ENCODE measurements at places on chromosomes 5 and 9.
A peak's percentile ranks its signal among the peaks of the same experiment; 100 is the strongest.

DNA sequence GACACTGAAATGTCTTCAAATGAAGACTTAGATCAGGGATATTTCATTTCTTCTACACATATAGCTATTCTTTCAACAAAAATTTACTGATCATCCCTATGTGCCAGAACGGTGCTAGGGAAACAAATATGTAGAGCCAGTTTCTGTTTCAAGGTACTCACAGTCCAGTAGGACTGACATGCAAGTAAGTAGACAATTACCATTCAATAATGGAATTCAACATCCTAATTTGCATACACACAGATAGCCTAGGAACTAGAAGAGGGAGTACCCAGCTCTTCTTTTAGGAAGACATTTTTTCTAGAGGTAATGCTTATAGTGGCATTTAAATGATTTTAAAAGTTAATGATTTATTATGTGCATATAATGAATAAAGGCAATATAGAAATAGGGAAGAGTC lies 388.8 kb downstream of the ZSWIM6 start:
- no peak for DNase-seq

DNA sequence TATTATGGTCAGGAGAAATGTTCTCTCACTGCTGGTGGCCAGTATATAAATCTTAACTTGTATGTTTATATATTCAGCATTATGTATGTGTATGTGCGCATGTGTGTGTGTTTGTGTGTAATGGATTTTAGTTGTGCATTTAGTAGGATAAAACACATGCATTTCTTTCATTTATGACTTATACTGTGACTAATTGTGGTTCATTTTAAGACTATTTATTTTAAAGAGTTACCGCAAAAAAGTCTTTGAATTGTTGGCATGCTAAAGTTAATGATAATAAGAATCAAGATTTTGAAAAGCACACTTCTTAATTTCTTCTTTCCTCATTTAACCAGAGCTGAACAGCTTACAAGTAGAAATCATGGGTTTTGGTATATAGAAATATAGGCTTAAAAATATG lies 60.9 kb downstream of the RAI14 start:
- DNase-seq: no peak

DNA sequence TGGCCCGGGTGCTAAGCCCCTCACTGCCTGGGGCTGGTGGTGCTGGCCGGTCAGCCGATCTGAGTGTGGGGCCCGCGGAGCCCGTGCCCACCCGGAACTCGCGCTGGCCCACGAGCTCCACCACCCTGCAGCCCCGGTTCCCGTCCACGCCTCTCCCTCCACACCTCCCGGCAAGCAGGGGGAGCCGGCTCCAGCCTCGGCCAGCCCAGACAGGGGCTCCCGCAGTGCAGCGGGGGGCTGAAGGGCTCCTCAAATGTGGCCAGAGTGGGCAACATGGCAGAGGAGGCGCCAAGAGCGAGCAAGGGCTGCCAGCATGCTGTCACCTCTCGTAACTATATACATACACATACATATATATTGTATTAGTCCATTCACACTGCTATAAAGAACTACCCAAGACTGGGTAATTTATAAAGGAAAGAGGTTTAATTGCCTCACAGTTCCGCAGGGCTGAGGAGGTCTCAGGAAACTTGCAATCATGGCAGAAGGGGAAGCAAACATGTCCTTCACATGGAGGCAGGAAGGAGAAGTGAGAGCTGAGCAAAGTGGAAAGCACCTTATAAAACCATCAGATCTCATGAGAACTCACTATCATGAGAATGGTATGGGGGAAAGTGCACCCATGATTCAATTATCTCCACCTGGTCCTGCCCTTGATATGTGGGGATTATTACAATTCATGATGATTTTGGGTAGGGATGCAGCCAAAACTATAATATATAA lies 56.8 kb downstream of the LIX1 start:
- DNase-seq: peak; percentile 77

DNA sequence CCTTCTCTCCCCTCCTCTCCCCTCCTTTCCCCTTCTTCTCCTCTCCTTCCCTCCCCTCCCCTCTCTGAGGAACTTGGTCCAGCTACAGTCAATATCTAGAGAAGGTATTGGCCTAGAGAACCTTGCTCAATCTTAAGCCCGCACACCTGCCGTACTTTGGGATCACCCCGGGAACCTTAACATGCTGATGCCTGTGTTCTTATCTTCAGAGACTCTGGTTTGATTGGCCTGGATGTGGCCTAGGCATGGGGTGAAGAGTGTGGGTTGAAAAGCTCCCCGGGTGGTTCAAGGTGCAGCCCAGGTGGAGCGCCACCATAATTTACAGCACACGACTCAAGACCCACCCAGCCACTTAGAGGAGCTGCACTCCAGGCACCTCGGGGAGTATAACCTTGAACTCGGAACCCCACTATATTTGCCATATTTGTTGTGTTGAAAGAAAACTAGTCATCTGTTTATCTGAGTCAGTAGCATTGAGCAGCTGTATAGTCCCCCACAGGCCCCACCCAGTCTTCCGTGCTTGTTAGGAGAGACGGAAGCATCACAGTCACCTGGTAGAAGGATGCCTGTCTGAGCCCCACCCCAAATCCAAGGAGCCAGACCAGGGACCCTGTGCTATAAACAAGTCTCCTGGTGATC lies 14.4 kb upstream of the PHF19 start:
- DNase-seq: no peak

DNA sequence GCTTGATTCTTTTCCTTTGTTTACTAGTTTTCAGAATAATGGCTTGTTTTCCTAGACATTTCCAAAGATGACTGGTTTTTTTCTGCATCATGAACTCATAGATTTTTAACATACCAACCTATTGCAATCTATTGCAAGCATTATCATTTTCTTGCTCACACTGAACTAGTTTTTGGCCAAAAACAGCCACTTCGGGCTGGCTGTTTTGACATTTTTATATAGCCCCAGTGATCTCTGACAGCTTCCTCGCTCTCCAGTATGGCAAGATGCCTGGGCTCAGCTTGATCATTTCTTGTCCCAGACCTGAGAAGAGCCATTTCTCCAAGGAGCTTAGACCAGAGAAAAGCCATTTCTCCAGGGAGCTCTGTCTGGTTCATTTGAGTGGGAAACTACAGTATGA lies 94.3 kb upstream of the MAMDC2 start:
- DNase-seq: no peak

- DNase-seq: no peak
Measured at GRCh38 chr9:81266086-81266485, 423.3 kb downstream of the TLE1 start.

GRCh38 chr5:93076566-93076965 lies 504.5 kb downstream of the NR2F1-AS1 start:
- no peak for DNase-seq

DNA sequence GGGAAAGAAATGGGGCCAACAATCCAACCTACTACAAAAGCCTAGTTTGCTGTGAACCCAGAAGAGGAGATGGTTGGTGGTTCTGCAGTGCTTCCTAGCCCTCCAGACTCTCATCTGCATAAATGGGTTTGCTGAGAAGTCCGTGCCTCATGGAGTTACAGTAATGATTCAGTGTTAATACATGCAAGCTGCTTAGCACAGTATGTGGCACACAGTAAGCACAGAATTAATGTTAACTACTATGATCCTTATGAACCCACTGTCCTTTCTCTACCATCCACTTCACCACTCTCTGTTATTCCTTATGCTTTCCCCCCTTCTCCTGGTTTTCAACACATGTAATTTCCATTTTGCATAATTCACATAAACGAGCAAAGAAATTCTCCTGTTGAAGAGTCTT lies 100.0 kb downstream of the ACTBL2 start:
- no peak for DNase-seq

DNA sequence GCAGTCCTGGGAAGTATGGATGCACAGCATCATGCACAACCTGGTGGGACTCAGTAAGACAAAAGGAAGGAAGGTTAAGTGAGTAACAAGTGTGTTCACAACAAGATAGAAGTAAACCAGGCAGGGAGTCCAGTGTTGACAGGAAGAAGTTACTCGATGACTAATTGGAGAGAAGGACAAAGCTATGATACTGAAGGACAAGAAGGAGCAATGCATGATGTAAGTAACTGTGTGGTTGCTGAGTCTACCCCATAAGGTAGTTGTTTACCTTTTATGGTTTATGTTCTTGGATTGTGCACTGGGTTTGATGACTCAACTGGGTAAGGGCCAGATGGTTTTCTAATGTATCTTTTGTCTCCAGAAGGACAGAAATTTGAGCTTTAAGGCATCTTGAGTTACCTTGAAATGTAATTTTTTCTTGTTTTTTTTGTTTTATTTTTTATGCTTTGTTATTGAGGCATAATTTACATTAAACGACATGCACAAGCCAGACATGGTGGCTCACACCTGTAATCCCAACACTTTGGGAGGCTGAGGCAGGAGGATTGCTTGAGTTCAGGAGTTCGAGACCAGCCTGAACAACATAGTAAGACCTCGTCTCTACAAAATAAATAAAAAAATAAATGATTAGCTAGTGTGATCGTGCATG lies 89.2 kb upstream of the CAST start:
- no peak for DNase-seq

GRCh38 chr9:136854842-136855460 lies 2.8 kb downstream of the MAMDC4 start:
- DNase-seq: no peak

DNA sequence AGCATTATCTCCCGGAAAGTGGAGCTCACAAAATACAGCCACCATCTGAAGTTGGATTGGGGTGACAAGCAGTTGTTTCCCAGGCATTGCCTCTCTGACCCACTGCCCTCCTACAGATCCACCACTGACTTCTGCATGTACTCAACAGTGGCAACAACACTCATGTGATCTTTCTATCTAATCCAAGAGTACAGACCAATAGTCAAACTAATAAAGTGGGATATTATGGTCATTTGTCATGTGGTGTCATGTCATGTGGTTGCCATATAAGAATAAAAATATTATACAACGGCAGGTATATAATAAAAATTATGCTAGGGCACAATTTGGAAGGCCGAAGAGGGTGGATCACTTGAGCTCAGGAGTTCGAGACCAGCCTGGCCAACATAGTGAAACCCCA lies 33.0 kb upstream of the SNAPC3 start:
- no peak for DNase-seq

DNA sequence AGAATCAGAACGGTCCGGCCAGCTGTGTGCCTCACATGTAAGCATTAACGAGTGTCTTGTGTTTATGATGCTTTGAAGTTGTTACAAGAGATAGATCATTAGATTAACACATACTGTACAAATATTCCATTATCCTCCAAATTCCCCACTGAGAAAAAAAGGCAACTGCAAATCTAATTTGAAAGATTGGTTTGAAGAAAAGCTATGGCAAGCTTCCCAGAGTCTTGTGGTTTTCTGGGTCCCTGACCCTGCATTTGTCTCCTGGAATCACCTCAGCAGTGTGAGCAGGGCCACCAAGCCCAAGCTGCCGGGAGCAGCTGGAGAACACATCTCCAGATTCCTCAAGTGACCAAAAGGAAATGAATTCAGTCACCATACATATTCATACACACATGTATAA lies 36.9 kb upstream of the ADAMTS16 start:
- DNase-seq: no peak

GRCh38 chr5:178123094-178123965 lies 7.5 kb upstream of the RMND5B start:
- no peak for DNase-seq

DNA sequence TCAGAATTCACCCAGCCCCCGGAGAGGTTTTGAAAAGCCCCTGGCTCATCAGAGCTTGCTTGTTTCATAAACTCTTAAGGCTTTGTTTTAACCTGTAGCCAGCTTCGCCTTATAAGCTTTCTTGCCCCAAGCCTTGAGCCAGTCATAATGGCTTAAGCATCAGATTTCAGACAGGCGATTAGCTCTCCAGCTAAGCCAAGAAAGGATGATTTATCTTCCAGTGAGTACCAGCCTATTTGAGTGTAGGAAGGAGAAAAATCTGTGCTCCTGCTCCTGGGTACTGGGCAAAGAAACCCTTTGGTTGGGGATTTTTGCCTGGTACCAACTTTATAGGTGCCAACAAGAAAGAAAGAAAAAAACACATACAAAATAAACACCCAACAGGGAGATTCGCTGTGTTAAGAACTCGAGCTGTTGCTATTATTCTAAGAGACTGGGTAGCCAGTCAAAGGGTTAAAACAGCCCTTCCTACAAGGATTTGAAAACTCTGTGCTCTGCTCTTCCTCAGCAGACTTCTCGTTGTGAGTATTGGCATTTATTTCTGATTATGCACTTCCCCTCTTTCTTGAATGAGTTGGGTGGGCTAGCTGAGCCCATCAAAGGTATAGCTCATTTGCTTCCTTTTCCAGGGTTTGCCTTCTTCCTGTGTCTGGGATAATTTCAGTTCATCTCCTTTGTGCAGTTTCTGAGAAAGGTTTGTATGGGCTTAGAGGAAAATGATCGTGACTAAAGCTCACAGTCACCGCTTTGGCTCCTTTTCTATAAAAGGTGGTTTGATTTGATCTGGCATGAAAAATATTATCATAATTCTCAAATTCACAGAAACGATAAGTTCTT lies 157.2 kb upstream of the DMRT1 start:
- no peak for DNase-seq

DNA sequence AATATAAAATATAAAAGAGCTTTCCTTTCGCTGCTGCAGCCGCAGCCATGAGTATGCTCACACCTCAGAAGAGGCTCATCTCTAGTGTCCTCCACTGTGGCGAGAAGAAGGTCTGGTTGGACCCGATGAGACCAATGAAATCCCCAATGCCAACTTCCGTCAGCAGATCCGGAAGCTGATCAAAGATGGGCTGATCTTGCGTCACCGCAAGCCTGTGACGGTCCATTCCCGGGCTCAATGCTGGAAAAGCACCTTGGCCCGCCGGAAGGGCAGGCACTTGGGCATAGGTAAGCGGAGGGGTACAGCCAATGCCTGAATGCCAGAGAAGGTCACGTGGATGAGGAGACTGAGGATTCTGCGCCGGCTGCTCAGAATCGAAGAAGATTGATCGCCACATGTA lies 12.6 kb upstream of the PRDM12 start:
- no peak for DNase-seq

- no peak for DNase-seq
Measured at GRCh38 chr5:29277642-29278041, 1915.8 kb upstream of the CDH6 start.

DNA sequence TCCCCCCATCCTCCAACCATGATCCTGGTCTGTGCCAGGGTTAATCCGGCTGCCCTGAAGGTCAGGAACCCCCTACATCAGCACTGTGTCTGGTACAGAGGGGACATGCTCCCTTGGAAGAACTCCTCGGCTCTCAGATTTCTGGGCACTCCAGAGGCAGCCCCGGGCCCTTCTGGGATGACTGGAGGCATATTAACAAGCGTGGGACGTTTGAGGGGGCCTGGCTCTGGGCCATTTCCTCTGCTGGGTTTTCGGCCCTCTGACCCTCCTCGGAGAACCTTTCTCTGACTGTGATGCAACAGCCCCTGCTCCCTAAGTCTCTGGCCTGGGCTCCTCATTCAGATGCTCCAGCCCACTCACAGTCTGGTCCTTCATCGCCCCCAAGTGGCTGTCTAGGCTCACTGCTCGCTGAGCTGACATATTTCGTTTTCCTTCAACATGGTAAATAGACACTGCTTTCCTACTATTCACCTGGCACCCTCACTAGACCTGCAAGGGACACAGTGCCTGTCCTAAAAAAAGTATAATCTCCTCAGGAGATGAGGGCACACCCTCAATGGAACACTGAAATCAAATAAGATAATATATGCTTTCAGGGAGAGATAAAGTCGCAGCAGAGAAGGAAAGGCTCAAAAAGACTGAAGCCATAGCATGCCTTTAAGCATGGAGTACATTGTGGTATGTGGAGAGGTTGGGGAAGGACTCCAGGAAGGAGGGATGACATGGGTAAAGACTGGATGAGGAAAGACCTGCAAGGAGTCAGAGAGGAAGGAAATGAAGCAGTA lies 404.7 kb upstream of the TRPC7 start:
- DNase-seq: no peak

GRCh38 chr5:169636477-169637084 lies 494 bp upstream of the DOCK2 start:
- no peak for DNase-seq
